ENCODE measurements at places on chromosomes 5 and 9.

DNA sequence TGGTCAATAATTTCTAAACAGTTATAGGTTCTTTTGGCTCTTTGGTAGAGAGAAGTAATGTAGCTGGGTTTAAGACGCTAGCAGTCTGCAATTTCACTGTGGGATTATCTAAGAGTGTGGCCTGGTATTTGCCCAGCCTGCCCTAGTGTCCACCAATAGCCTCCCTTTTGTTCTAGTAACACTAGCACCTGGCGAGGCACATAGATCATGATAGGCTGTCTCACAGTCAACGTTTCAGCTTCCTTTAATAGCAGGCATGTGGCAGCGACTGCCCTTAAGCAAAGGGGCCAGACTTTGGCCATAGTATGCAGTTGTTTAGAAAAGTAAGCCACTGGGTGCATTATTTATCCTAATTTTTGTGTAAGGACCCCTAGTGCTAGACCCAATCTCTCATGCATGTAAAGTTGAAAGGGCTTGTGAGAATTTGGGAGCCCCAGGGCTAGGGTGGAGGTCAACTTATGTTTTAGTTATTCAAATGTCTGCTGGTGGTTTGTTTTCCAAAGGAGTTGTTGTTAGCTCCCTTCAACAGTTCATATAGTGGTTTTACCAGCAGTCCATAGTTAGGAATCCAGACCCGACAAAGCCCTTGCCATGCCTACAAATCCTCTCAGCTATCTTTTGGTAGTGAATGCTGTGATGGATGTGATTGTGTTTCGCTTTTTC is 274.3 kb downstream of the HTR1A start:
- DNase-seq, result no peak

DNA sequence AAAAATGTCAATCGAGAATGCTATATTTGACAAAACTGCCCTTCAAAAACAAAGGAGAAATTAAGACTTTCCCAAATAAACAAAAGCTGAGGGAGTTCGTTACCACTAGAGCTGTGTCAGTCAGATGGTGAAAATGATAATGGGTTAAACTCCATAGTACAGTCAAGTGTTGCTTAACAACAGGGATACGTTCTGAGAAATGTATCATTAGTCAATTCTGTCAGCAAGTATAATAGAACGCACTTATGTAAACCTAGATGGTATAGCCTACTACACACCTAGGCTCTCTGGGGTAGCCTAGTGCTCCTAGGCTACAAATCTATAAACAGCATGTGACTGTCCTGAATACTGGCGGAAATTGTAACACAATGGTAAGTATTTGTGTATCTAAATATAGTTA is 138.7 kb downstream of the DRD1 start:
- no peak for DNase-seq

DNA sequence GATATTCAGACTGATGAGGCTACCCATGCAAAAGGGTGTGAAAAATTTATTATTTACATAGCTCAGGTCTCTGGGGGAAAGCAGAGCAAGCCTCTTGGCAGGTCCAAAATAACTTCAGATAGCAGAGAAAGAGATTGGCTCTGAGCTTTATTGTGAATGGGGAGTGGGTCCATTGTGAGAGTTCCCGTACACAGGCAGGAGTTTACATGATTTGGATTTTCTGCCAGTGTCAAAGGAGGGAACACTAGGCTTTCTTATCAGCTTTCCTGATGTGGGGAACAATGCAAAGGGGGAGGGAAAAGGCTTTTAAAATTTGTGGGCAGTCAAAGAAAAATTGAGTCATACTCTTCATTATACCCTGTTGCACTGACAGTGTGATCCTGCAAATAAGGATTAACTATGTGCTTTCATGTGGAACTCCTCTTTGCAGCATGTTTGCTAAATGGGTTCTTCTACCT is 615.0 kb upstream of the RIOK2 start:
- DNase-seq, result no peak

- peak; percentile 36 for DNase-seq
Observed at GRCh38 chr9:79572032-79572607, 355 bp downstream of the TLE4 start.

Data from brain microvascular endothelial cell (primary cell).